NK-92 treated with Interleukin-12 subunit alpha and Interleukin-12 subunit beta, amount 100 ng/mL, for 24 hours (cell line): ENCODE measurements at places on chromosomes 4 and X.
A peak's percentile ranks its signal among the peaks of the same experiment; 100 is the strongest.

DNA sequence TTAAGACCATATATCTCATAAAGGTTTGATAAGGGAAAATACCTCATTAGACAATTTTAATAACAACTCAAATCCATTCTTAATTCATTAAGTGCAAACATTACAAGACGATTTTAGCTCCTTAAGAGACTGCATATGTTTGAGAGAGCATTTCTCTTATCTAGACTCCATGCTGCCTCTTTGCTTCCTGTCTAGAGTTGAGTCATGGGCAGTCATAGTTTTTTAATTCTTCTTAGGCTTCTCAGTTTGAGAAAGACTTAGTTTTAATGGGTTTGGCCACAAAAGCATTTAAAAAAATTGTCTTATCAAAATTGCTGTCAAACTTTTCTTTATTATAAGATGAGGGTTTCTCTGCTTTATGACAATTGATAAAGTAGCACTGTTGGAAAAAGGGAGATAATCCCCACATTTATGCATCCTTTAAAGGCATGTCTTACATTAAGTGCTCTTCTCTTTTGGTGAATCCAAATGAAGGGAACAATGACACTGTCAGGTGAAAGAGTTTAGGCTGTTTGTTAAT is 713.4 kb downstream of the PCDH18 start:
- DNase-seq: no peak

GRCh38 chr4:116055857-116056827 is 942.7 kb upstream of the NDST4 start:
- no peak for DNase-seq

DNA sequence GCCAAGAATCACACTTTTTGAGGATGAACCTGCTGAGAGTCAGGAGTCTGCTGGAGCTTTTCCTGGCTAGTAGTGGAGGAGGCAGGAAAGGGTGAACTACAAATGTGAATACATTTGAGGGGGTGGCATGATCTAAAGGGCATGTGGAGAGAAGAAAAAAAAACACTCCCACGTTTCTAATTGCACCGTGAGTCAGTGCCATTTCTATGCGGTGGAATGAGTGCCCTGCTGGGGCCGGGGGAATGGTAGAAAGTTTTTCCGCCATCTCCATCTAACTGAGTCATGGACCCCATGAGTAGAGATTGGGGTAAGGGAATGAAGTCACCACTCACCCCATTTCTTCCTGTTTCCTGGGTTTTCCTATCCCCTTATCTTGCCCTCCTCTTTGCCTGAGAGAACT is 19.8 kb downstream of the BEX3 start:
- no peak for DNase-seq

- DNase-seq: no peak
Observed at GRCh38 chr4:185774845-185775680, 36.9 kb downstream of the SORBS2 start.

DNA sequence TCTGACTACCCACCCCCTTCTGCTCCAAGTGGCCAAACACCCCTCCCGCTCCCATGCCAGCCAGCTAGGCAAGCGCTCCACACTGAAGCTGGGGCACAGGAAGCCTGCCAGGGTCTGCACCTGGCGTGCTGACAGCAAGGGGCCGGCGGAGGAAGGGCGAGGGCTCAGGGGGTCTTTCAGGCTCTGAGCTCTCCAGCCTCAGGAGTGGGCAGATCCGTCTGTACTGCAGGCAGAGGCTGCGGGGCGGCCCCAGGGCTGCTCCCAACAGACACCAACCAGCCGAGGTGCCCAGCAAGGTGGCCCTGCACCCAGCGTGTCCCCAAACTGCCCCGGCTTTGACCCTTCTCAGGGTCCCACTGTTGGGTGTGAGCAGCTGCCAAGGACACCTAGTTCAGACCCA is 14.8 kb downstream of the FAM53A start:
- no peak for DNase-seq

GRCh38 chr4:6546681-6547447 is 28.1 kb upstream of the MAN2B2 start:
- DNase-seq: peak; percentile 33

DNA sequence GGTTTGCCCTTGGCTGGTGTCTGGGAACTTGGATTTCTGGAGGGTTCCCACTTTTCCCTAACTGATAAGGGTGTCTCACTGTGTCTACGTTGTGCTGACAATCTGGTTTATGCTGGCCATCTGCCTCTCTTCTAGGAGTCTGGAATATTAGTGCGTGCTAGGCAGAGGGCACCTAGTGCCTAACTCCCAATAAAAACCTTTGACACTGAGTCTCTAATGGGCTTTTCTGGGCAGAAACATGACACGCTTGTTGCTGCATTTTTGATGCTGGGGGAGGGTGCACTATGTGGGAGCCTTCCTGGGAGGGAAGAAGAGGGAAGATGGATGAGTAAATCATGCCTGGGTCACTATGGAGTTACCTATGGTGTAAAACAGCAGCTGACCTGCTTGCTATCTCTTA is 16.3 kb upstream of the ZNF41 start:
- no peak for DNase-seq

- no peak for DNase-seq
Observed at GRCh38 chrX:128884430-128884829, 638.9 kb downstream of the SMARCA1 start.

DNA sequence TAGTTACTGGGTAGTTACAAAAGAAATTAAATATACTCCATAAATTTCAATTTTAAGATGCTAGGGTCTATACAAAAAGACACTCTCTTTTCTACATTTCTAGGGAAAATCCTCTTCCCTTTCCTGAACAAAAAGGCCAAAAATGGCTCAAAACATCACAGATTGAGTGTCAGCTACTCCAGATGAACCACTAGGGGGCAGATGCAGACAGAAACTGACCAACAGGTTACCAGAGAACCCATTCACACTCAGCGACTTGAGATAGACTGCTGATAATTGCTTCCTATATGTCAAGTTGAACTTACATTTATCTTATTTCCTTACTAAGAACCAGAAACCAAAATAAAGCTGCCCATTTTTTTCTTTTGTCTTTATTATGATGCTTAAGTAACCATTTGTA is 83.4 kb upstream of the MID1IP1 start:
- no peak for DNase-seq

GRCh38 chrX:37060999-37061398 is 52.8 kb downstream of the FAM47C start:
- no peak for DNase-seq

- DNase-seq: no peak
Observed at GRCh38 chr4:148216866-148217814, 225.1 kb downstream of the NR3C2 start.

- no peak for DNase-seq
Observed at GRCh38 chr4:76208005-76208765, 5.4 kb downstream of the SCARB2 start.

DNA sequence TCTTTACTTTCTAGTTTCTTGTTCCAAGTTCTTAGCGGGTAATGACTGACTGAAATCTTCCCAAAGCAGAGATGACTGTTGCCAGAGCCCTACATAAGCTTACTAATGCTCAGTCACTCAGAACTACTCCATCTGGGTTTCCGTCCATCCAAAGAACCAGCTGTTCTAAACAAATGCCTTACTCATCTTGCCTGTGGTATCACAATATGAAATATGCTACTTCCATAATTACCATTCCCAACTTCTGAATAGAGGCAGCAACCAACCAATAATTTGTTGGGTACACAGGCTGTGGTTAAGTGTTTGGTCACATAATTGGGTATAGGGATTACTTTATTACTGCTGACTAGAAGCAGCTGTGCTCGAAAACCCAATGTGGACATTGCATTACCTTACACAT is 930.2 kb upstream of the DIAPH2 start:
- no peak for DNase-seq

- DNase-seq: no peak
Observed at GRCh38 chr4:7322166-7322991, 112.4 kb downstream of the PSAPL1 start.

DNA sequence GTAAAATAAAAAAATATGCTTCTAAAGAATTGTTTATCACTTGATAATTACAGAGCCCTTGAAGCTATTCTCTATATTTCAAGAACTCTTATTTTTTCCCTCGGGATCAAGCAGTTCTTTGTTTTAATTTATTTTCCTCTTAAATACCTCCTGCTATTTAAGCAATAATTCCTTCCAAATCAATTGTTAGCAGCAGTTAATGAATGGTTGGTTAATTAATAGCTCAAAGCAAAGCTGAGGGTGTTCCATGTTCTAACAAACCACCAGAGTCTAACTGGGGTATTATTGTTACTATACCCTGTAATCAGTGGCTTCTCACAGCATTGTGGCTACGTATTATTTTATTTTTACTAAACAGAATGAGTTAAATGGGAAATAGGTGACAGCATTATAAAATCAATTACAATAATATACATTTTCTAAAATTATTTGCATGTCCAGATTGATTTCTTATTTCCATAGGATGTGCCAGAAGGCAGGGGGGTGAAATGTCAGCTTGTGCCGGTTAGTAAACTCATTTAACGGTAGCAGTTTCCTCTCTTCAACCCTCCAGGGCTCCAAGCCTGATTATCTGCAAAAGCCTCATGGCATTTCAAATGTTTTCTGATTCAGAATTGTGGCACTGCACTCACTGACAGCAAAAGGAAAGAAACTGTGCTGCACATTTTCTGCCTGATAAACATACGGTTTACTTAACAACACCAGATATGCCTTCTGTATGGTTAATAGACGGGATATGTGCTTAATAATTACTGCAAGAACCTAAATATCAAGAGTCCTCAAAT is 286.9 kb upstream of the EMCN start:
- no peak for DNase-seq

DNA sequence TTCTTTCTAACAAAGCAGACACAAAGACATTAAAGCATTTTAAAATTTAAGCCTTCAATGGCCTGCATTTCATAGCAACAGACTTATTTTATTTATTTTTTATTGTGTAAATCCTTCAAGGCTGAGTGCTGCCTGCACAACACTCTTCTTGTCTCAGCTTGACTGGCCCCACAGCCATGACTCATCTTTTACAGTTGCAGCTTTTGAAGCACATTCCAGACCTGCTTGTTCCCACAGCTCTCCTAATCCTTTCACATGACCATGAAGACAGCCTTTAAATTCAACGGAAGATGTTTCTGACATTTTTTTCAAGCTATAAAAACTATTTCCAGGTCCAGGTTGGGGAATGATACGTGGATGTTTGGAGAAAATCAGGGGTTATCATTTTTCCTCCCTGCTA is 276.9 kb upstream of the TACR3 start:
- DNase-seq: no peak

GRCh38 chrX:2596045-2596444 is 95.0 kb upstream of the CD99 start:
- no peak for DNase-seq

- no peak for DNase-seq
Observed at GRCh38 chr4:162770761-162771490, 395.8 kb downstream of the NAF1 start.

DNA sequence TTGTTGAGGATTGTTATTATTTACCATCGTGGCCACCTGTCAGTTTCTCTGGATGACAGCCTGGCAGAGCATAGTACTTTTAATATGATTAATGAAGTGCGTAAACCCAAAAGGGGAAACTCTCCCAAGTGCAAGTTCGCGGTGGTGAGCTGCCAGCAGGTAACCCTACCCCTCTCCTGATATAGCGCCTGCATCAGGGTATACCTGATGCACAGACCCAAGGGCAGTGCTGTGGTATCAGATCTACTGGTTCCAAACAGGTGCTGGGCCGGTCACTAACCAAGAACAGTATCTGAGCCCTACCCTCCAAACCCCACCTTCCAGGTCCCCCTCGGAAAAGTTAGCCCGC is 1.6 kb downstream of the RNF150 start:
- no peak for DNase-seq

GRCh38 chrX:68090266-68090665 is 343.0 kb downstream of the OPHN1 start:
- DNase-seq: no peak

GRCh38 chr4:33425936-33426335 is 2705.8 kb downstream of the PCDH7 start:
- no peak for DNase-seq

- no peak for DNase-seq
Observed at GRCh38 chrX:149363965-149364364, 141.1 kb downstream of the IDS start.

- no peak for DNase-seq
Observed at GRCh38 chr4:89829470-89830138, 7.4 kb downstream of the SNCA start.

GRCh38 chr4:112003231-112003907 is 141.9 kb upstream of the FAM241A start:
- DNase-seq: no peak

DNA sequence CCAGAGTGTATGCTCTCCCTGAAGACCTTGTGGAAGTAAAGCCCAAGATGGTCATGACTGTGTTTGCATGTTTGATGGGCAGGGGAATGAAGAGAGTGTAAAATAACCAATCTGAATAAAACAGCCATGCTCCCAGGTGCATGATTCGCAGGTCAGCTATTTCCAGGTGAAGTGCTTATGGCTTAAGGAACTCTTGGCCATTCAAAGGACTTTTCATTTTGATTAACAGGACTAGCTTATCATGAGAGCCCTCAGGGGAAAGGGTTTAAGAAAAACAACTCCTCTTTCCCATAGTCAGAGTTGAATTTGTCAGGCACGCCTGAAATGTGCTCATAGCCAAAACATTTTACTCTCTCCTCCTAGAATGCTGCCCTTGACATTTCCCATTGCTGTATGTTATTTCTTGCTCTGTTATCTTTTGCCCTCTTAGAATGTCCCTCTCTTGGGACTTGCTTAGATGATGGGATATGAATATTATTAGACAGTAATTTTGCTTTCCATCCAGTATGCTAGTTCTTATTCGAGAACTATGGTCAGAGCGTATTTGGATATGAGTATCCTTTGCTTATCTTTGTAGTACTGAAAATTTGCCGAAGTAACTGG is 88.6 kb downstream of the PLS3 start:
- no peak for DNase-seq

GRCh38 chrX:40474645-40475044 is 106.1 kb upstream of the ATP6AP2 start:
- no peak for DNase-seq

DNA sequence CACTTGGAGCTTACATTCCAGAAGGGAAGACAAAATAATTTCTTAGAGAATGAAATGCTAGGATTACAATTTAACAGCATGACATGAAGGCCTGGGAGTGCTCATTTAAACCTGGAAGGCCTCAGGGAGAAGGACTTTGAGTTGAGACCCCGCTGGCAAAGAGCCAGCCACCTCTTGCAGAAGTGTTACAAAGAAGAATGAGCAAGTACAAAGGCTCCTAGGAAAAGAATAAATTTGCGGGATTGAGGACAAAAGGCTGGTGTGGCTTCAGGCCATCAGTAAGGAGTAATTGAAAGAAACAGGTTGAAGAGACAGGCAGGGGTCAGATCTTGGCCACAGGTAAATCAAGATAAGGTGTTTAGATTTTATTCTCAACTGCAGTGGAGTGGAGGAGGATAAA is 3.1 kb upstream of the ELOVL6 start:
- DNase-seq: no peak
